ENCODE measurements at places on chromosomes 13 and 19. TPM values are rescaled to one million over a fixed set of nuclear protein-coding genes. Genes with fewer than 3 reads are reported as not detected.
A peak's percentile ranks its signal among the peaks of the same experiment; 100 is the strongest.

DNA sequence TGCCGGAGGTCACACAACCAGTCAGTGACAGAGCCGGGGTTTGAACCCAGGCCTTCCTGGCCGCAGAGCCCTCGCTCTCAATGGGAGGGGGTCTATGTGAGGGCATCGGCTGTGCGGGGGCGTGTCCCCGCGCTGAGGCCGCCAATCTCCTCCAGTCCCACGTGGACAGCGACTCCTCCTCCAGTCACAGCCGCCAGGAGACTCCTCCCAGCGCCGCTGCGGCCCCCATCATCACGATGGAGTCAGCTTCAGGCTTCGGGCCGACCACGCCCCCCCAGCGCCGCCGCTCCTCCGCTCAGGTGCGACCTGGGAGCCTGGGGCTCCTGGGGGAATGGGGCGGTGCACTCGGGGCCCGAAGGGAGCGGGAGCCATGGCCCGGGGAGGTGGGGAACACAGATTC lies 6.0 kb downstream of the SPRED3 start:
- H3K27me3 ChIP-seq, result no peaks in the 10 kb centered on the region
- DNase-seq, result no peak
- peak overlapping the region; percentile 33 for H3K4me3 ChIP-seq
- no peak overlapping the region for H3K27ac ChIP-seq
- no peaks in the 10 kb centered on the region for H3K36me3 ChIP-seq
- peaks cover 5% of the 10 kb centered on the region for H3K4me1 ChIP-seq

DNA sequence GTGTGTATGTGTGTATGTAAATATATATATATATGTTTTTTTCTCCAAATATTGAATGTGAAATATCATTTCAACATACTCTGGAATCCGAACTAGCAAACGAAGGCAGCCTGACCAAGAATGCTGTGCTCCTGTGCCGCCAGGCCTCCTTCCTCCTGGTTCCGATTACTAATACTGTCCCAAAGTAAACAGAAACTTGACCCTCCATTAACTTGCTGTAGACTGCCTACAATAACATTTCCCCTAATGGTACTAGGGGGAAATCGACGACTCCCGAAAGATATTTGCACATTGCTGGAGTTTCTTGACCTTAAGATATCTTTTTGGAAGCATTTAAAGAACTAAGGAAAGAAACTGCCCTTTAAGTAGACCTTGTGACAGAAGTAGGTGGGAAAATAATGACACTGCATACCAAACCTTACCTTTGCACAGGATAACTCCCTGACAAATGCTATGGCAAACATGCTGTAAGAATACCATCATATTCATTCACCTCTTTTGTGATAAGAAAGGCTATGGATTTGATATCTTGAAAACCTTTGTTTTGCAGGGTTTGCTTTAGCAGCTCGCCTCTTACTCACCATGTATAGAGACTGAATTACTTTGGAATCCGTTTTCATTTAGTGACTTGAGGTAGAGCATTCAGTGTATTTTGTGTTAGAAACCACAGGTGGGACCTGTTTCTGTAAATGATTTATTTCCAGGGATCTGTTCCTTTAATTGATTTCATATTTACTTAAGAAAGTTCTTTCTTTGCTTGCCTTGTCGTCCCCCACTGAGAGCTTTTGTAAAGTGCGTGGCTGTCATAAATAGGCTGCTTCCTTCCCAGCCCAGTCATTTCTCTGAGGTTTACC lies 80.1 kb downstream of the KLF5 start:
- H3K36me3 ChIP-seq, result no peaks in the 10 kb centered on the region
- no peak for DNase-seq
- H3K4me1 ChIP-seq, result peaks cover 9% of the 10 kb centered on the region
- H3K27ac ChIP-seq, result no peak overlapping the region
- H3K4me3 ChIP-seq, result no peak overlapping the region
- no peaks in the 10 kb centered on the region for H3K27me3 ChIP-seq

- H3K4me1 ChIP-seq, result no peaks in the 10 kb centered on the region
- H3K27me3 ChIP-seq, result no peaks in the 10 kb centered on the region
- peaks cover 24% of the 10 kb centered on the region for H3K36me3 ChIP-seq
- no peak overlapping the region for H3K27ac ChIP-seq
- H3K4me3 ChIP-seq, result no peak overlapping the region
Observed at GRCh38 chr13:48494874-48495273, 38.0 kb downstream of the RCBTB2 start.

DNA sequence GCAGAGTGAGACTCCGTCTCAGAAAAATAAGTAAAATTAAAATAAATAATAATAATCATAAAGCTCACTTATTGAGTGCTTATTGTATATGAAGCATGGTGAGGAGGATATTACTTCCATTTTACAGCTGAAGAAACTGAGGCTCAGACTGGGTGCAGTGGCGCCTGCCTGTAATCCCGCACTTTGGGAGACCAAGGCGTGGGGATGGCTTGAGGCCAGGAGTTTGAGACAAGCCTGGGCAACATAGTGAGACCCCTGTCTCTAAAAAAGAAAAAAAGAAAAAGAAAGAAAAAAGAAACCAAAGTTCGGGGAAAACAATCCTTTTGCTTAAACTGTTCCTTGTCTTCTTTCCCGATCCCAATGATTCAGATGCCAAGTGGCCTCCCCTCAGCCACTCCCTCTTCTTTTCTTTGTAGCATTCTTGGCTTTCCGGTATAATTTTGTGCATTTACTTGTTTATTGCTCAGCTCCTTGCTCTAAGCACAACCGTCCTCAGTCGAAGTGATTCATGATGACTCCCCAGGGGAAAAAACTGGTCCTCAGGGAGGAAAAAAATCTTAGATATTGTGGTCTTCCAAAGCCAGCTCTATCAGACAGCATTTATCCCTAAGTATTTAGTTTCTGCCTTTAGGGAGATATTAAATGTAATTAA lies 965 bp upstream of the EIF3G start:
- H3K36me3 ChIP-seq, result peaks cover 33% of the 10 kb centered on the region
- H3K4me1 ChIP-seq, result peaks cover 48% of the 10 kb centered on the region
- no peaks in the 10 kb centered on the region for H3K27me3 ChIP-seq
- H3K4me3 ChIP-seq, result peak overlapping the region; percentile 23
- DNase-seq, result no peak

DNA sequence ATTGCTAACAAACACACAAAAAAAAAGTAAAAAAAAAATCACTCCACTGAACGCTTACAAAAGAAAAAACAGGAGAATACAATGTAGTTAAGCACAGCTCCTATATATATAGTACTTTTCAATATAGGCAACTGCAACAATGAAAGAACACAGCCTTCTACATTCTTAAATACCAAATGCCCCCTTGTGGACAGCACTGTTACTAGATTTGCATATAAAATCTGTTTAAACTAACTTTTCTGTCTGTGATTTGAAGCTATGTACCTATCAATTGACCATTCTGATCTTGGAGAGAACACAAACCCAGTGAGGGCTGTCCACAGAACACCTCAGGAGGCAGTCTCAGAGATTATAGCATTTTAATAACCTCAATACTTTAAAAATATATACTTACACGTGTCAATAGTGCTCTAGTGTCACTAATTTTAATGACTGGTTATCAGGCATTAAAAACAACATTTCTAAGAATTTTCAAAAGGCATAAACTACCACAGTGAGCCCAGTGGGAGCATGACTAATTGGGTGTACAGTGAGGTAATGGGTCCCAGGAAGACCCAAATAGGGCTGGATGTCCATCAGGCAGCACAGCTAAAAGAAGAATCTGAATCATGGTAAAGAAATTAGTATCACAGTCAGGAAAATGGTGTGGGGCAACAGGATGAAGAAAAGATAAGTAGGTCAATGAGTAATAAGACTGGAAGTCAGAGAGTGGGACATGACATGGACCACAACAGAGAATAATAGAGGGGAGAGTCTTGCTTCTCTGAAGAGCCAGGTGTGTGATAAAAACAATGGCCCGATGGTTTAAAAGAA lies 22.2 kb downstream of the CCDC169 start:
- H3K4me3 ChIP-seq, result no peak overlapping the region
- H3K27me3 ChIP-seq, result no peaks in the 10 kb centered on the region
- DNase-seq, result no peak
- no peaks in the 10 kb centered on the region for H3K36me3 ChIP-seq
- H3K4me1 ChIP-seq, result no peaks in the 10 kb centered on the region

DNA sequence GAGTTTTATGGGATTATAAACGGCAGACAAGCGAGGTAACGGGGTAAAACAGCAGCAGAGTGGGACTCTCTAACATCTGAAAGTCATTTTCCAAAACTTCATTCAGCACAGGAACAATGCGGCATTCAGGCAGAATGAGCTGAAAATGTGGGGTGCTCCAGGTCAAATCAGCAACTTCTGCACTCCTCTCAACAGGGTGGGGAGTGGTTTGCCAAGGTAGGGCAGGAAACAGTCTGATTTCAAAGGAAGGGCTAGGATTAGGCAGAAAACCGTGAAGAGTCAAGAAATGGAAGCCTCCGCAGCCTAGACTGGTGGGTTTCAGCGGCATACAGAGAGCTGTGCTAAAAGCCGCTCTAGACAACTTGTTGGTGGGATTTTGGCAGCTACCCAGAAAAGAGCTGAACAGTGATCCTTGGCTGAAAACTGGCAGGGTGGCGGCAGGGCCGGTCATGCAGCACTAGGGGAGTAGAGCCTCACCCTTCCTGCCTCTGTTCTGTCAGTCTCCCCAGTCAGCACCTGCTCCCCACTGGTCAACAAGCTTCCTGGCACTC lies 154.2 kb upstream of the KLF12 start:
- H3K27me3 ChIP-seq, result no peaks in the 10 kb centered on the region
- peak overlapping the region; percentile 30 for H3K27ac ChIP-seq
- H3K36me3 ChIP-seq, result no peaks in the 10 kb centered on the region
- no peak overlapping the region for H3K4me3 ChIP-seq
- DNase-seq, result no peak

GRCh38 chr13:98371516-98372023 lies 194.5 kb upstream of the RNF113B start:
- no peak for DNase-seq
- no peaks in the 10 kb centered on the region for H3K27me3 ChIP-seq
- peaks cover 11% of the 10 kb centered on the region for H3K4me1 ChIP-seq

DNA sequence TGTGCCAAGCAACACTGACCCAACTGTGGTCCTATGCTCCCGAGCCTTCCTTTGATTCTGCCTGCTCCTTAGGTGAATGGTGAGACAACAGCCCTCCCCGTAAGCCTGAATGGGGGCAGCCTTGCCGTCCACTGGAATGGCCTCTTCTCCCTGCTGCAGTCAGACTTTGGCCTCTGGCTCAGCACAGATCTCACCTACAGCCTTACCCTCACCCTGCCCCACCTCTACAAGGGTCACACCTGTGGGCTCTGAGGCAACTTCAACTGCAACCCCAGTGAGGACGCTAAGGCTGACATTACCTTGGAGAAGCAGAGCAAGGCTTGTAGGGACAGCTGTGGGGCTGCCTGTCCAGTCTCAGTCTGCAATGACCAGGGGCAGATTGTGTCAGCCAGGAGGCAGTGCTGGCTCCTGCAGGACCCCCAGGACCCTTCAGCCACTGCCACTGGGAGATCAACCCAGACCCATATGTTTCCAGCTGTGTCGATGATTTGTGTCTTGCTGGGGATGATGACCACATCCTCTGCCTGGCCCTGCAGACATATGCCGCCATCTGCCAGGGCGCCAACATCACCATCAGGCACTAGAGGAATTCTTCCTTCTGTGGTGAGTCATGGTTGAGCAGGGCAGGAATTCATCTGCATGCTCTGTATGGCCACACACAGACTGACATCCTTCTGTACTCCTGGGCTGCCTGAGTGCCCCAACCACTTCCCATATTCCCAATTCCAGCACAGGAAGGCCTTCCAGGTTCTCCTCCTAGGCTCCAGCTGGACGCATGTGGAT lies 27.3 kb upstream of the FXYD3 start:
- no peak overlapping the region for H3K27ac ChIP-seq
- peaks cover 34% of the 10 kb centered on the region for H3K4me1 ChIP-seq
- H3K4me3 ChIP-seq, result no peak overlapping the region
- H3K27me3 ChIP-seq, result peaks cover 33% of the 10 kb centered on the region
- DNase-seq, result no peak

GRCh38 chr13:106187501-106188095 lies 347.9 kb downstream of the EFNB2 start:
- no peaks in the 10 kb centered on the region for H3K27me3 ChIP-seq
- no peaks in the 10 kb centered on the region for H3K4me1 ChIP-seq
- no peak overlapping the region for H3K4me3 ChIP-seq

GRCh38 chr19:12162513-12162881 lies 399 bp upstream of the ZNF136 start:
- DNase-seq, result no peak
- H3K4me3 ChIP-seq, result peak overlapping the region; percentile 91
- peaks cover 11% of the 10 kb centered on the region for H3K36me3 ChIP-seq
- H3K27ac ChIP-seq, result peak overlapping the region; percentile 94

DNA sequence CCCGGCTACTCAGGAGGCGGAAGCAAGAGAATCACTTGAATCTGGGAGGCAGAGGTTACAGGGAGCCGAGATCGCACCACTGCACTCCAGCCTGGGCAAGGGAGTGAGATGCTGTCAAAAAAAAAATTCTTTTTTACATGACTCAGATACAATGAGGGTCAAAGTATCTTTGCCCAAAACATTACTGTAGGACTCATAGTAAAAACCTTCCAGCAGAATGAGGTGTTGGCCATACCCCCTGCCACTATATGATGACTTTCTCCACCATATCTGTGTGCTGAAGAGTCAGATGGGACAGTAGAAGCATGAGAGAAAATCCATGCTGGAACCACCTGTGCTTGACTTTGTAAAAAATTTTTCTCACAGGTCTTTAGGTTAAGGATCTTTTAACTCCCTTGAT lies 86.7 kb downstream of the COL4A2 start:
- peaks cover 28% of the 10 kb centered on the region for H3K4me1 ChIP-seq
- no peak for DNase-seq
- no peaks in the 10 kb centered on the region for H3K36me3 ChIP-seq

- no peak for DNase-seq
- no peak overlapping the region for H3K4me3 ChIP-seq
- no peak overlapping the region for H3K27ac ChIP-seq
- H3K4me1 ChIP-seq, result no peaks in the 10 kb centered on the region
- no peaks in the 10 kb centered on the region for H3K27me3 ChIP-seq
Observed at GRCh38 chr13:94495806-94496205, 16.3 kb upstream of the DCT start.

The CAPN12 gene
- 1.9 TPM for total RNA-seq

The GDF15 gene
- total RNA-seq, result 2.3 TPM

The CYP2A6 gene
- total RNA-seq, result not detected

The ATP8A2 gene
- total RNA-seq, result not detected

The EID2 gene
- 9.2 TPM for total RNA-seq

The TYROBP gene
- total RNA-seq, result 11.3 TPM

The CABP5 gene
- not detected for total RNA-seq

The NLRP9 gene
- not detected for total RNA-seq

The POSTN gene
- 3.5 TPM for total RNA-seq

The TEX29 gene
- not detected for total RNA-seq

The HTR2A gene
- not detected for total RNA-seq
